Endodermal cell (in vitro differentiated cells): ENCODE measurements at places on chromosomes 1 and 21. TPM values are rescaled to one million over a fixed set of nuclear protein-coding genes. Genes with fewer than 3 reads are reported as not detected.

The FAAP20 gene
- 154 to 173 TPM (median 161 TPM) in 3 replicates for total RNA-seq

- H3K4me3 ChIP-seq = no peak overlapping the region
- H3K27me3 ChIP-seq = no peaks in the 10 kb centered on the region
- H3K36me3 ChIP-seq = no peaks in the 10 kb centered on the region
- no peak for DNase-seq
- H3K27ac ChIP-seq = no peak overlapping the region
- H3K4me1 ChIP-seq = no peaks in the 10 kb centered on the region
Measured at GRCh38 chr1:168974611-168975010, 131.9 kb upstream of the ATP1B1 start.

GRCh38 chr1:21565285-21565684 is 56.1 kb downstream of the ALPL start:
- H3K4me1 ChIP-seq = no peaks in the 10 kb centered on the region
- no peaks in the 10 kb centered on the region for H3K36me3 ChIP-seq
- no peak for DNase-seq
- no peaks in the 10 kb centered on the region for H3K27me3 ChIP-seq

The SPRR2G gene
- not detected in 3 replicates for total RNA-seq

GRCh38 chr1:165452336-165453130 is 7.6 kb upstream of the RXRG start:
- H3K36me3 ChIP-seq = no peaks in the 10 kb centered on the region
- no peaks in the 10 kb centered on the region for H3K4me1 ChIP-seq
- H3K27me3 ChIP-seq = no peaks in the 10 kb centered on the region
- no peak overlapping the region for H3K4me3 ChIP-seq
- no peak overlapping the region for H3K27ac ChIP-seq
